ENCODE measurements at places on chromosomes 1 and 21.

DNA sequence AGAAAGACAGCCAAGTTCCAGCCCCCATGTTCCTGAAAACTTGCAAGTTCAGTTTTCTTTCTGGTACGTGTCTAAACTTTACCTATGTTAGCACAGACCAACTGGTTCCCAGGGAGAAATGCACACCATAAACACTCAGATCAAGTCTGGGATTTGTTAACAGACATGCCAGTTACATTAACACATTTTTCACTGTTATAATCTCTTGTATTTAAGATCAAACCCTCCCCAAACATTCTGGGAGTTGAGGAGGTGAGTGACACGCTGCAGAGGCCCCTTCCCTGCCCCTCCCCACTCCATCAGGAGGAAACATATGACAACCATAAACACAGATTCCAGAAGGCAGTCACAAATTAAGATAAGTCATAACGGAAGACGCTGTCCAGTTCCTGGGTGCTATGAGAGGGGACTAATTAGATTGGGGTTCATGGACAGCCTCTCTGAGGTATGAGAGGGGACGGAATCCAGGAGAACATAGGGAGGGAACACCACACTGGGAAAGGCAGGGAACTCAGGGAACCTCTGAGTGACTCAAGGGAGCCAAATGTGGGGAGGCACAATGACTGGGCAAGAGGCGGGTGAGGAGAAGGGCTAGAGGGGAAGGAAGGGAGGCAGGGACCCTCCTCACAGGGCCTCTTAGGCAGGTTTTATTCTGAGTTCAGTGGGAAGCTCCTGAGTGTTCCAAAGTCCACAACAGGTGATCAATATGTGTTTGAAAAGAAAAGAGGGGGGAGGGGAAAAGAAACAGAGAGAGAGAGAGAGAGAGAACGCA, 25.0 kb downstream of the DUSP10 start:
- DNase-seq: no peak

DNA sequence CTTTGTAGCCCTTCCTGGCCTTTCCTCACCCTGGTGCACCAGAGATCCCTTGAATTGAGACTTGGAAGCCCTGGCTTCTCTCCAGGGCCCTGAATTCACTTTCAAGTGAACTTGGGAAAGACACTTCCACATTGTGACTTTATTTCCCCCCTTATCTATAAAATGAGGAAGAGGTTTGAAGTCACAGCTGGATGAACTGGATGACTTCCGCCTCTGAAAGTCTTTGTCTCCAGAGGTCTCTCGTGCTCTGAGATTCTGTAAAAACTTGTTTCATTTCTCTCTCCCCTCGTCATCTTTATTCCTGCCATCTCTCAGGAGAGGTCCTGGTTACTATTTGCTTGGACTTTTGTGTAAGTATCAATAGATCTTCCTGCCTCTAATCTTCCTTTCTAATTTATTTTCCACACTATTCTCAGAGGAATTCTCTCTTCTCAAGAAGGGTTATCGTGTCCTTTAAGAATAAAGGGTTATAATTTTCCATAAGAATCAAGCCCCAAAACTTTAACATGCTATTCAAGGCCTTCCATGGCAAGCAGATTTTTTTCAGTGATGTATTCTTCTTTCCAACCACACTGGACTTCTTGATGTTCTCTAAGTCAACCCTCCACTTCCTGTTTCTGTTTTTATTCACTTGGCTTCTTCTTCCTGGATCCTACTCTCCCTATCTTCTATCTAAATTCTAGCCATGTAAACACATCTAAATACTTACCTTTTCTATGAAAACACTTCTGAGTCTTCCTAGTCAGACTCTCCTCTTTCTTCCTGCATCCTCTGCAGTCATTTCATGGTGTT, 6.5 kb upstream of the RPTN start:
- no peak for DNase-seq

- DNase-seq: peak; percentile 20
Observed at GRCh38 chr21:42993051-42993712, 18.8 kb downstream of the PKNOX1 start.

- no peak for DNase-seq
Observed at GRCh38 chr1:101365186-101365585, 128.4 kb downstream of the S1PR1 start.

DNA sequence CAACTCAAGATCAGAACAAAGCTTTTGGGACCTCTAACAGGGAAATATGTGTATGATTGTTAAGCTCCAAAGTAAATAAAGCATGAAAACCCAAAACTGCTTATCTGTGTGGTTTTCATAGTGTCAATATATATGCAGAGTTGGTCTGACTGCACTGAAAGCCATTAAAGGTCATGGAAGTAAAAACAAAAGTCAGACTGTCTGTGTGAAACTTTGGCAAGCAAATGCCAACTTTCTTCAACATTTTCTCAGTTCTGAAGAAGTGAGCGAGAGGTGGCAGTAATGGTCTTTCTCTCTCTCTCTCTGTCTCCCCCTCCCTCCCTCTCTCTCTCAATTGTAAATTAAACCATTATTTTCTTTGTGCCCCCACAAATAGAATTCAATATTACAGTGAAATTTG, 100.1 kb upstream of the S1PR1 start:
- peak; percentile 71 for DNase-seq

Data from dermis microvascular lymphatic vessel endothelial cell (primary cell).